GF-D8 (cell line): ENCODE measurements at places on chromosomes 11 and 22.

DNA sequence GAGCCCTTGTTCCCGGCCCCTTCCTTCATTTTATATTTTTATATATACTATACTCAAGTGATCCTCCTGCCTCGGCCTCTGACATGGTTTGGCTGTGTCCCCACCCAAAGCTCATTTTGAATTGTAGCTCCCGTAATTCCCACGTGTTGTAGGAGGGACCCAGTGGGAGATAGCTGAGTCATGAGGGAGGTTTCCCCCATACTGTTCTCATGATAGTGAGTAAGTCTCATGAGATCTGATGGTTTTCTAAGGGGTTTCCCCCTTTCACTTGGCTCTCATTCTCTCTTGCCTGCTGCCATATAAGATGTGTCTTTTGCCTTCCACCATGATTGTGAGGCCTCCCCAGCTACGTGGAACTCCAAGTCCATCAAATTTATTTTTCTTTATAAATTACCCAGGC is 7.2 kb upstream of the ZNF280A start:
- no peak for DNase-seq

- no peak for DNase-seq
These were observed 873 bp downstream of the NCAPH2 start for GRCh38 chr22:50508897-50509296.

DNA sequence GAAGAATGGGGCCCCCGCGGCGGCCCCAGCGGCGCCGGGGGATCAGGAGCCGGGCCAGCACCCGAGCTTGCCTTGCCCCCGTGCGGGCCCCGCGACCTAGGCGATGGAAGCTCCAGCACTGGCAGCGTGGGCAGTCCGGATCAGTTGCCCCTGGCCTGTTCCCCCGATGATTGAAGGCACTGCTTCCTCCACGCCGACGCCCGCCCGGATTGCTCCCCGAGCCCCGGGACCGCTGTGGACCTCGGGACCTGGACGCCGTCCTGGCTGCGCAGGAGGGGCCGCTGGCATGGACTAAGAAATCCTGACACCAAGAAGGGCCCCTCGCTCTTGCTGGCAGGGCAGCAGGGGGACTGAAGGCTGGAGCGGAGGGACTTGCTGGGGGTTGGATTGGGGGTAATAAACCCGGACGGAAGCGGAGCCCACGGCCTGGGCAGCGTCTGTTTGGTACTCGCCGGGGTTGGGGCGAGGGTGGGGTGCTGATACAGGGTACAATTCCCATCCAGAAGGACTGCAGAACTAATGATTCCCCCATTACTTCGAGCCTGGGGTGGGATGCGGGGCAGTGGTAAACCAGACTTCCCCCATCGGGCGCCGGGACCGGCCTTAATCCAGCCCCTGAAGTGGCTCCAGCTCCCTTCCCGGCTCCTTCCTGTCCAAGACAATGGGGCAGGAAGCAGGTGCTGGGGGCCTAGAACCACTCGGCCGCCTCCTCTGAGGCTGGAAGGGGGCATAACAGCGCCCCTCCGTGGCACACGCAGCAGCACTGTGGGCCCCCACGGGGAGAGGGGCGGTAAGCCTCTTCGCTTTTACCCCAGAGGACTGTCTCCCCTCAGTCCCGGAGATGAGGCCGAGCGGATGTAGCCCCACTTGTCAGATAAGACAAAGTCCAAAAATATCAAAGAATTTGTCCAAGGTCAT is 1.0 kb downstream of the CCDC85B start:
- no peak for DNase-seq

DNA sequence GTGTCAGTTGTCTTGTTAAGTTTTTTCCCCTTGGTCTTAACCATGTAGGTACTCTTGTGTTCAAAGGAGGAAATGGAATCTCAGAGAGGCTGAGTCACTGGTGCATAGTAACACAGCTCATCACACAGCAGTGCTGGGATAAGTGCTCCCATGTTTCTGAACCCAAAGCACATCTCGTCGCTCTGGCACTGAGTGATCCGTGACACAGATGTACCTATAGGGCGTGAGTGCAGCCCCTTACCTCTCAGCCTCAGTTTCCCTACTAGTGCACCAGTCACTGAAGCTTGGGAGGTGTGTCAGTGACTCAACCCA is 234.0 kb downstream of the ST3GAL4 start:
- no peak for DNase-seq

DNA sequence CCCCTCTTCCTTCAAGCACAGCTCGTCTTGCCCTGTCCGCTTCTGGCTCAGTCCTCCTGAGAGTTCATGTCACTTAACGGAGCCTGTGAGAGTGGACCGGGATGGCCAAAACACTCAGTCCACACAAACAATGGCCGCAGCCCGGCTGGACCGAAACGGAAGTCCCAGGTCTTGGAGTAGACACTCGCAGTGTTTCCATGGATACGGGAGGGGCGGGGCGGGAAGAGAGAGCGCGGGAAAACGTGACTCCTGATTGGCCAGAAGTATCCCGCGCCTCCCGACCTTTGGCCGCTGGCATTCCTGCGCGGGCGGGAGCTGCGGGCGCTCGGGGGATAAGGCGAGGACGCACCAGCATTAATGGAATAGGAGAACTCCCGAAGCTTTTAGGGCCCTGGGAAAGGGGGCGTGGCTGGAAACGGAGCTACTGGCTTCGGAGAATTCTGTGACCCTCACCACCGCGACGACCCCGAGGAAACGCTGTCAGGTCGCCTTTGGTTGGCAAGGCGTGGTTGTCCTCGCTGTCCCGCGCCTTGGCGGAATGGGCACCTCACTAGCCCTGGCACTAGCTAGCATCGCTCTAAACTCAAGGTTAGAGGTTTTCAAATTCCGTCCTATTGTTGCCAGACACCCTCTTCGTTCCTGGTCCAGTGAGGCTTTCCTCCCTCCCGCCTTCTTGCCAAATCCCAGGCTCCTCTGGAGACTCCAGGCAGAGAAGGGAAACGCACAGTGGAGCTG is at the start of the genes NLRP14 and ZNF214:
Gene NLRP14 (plus strand): TSS at position 297 of the 735 bp plus-strand sequence. CDS start 18,108 bp downstream, outside the sequence.
Gene ZNF214 (minus strand): TSS at position 164 of the 735 bp plus-strand sequence. CDS start 17,511 bp downstream, outside the sequence.
- no peak for DNase-seq
